Activated gamma-delta T cell treated with anti-CD3 and anti-CD28 coated beads, Interleukin-2, amount 50 U/mL, for 16 hours (primary cell): ENCODE measurements at places on chromosomes 12 and 14.

- DNase-seq = no peak
Measured at GRCh38 chr12:111440631-111441030, 34.9 kb downstream of the SH2B3 start.

DNA sequence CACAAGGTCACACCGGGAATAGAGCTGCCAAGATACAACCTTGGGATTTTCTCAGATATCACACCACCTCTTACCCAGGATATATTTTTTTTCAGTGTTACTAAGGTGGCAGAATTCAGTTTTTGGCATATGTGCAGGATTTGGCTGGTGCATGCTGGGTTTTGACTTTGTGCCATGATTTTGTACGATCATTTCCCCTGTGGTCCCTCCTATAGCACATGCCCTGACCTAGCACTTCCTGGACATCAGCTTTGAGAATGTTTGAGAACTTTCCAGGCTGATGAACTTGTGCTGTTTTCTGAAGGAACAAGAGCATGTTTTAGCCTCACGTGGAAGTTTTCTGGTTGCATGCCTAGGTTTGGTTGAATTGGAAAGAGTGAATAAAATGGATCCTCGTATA is 11.0 kb upstream of the TBPL2 start:
- DNase-seq = no peak

DNA sequence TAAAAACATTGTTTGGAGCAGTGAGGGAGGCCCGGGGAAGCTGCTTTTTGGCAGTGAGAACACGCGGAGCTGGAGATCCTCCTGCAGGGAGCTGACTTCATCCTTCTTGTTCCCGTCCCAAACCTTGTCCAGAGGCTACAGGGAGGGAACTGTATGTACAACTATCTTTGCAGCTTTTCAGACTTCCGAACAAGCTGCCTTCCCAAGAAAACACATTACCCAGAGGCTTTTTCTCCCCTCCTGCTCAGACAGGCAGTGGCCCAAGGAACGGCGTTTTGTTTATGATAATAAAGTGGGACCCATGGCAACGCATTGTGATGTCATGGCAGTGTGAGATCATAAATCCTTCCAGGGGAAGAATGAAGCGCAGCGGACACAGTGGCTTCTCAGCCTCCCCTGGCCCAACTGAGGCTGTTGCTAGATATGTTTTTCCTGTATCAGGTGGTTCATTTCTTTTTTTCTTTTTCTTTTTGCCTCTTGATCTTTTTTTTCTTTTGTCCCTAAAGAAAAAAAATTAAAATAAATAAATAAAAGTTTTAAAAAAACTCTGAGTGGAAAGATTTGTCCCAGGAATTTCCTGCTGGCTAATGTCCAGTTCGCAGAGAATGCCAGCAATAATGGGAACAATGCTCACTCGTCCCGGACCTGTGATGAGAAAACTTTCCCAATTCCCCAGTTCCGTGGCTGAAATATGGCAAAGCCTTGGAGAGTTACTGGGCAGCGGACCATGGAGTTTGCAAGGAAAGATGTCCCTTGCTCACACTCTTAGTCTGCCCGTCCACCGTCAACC is 103.4 kb upstream of the MAP1LC3B2 start:
- DNase-seq = no peak

DNA sequence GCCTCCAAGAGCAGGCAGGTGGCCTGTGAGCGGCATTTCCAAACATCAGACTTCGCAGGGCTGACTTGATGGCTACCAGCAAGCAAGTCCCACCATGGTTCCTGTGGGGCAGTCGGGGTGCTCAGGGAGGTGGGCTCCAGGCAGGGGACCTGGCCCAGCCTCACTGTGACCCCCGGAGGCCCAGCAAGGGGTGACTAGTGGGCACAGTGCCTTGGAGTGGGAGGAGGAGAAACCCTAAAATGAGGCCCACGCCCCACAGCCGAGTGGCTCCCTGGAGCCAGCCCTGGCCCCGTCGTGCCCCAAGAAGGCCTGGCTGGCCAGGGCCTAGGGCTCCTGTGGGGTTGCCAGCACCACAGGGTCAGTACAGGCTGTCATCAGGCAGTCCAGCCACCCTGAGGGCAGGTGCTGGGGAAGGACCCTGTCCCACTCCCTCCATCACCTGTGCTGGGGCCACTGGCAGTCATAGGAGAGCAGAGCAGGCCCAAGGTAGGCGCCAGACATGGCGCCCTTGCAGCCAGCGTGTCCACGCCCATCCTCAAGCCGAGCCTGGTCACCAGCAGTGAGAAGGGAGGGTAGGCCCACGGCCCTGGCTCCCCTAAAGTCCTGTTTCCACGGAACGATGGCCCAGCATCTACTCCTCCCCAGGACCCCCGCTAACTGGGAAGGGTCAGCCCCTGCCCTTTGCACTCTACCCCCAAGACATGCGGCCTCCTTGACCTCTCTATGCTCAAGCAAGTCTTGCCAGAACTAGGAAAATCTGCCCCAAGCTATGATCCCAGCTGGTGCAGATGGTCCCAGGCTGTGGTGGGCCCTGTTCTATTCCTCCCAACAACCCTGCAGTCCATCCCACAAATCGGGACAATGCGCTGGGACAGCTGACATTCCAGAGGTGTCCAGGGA is 144.2 kb upstream of the C14orf180 start:
- no peak for DNase-seq

GRCh38 chr12:54405106-54405505 is 14.0 kb downstream of the ITGA5 start:
- DNase-seq = no peak

DNA sequence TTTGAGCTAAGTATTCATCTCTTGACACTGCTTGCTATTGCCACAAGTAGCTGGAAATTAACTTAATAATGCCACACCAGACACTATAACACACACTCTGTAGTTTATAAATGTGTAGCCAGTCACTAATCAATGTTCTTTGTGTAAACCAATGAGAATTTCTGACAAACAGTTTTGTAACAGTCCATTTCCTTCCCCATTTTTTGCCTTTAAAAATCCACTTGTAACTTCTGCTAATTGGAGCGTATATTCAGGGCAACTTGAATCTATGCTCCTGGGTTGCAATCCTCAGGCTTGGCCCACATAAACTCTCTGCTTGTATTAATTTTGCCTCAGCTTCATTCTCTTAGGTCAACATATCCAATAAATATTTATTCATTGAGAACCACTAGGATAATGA is 125.0 kb upstream of the DHRS4 start:
- DNase-seq = no peak

GRCh38 chr12:4506870-4507269 is 31.8 kb upstream of the RAD51AP1 start:
- no peak for DNase-seq

- no peak for DNase-seq
Measured at GRCh38 chr12:76702946-76703345, 61.0 kb upstream of the ZDHHC17 start.

GRCh38 chr12:53496752-53497032 is 2.6 kb downstream of the MAP3K12 start:
- DNase-seq = no peak

- DNase-seq = no peak
Measured at GRCh38 chr12:3216726-3217682, 139.8 kb downstream of the TSPAN9 start.
